T47D (cell line): ENCODE measurements at places on chromosomes 12 and 14.

GRCh38 chr12:108560752-108561719 lies at the start of gene SART3:
Gene SART3 (minus strand): TSS chr12:108561173. CDS start chr12:108561154, 19 bp downstream.
- DNase-seq: peak; percentile 89

DNA sequence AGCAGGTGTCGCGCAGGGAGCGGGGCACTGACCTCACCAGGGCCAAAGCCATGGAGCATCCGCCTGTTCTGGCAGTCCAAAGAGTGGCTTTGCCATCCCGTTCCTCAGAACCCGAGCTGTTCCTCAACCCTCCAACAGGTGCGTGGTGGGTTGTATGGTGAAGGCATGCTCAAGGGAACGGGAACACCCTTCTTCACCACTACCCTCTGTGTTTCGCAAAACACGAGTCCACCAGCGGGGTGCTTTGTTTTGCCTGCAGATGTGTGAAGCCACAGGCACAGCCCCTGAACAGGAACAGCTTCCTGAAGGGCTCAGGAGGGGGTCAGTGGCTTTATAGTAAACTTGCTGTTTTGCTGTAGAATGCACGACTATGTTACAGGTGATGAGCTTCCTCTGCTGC lies 52.7 kb downstream of the SMOC1 start:
- DNase-seq: no peak

GRCh38 chr14:34251662-34252061 lies 210.4 kb downstream of the SPTSSA start:
- DNase-seq: no peak

- DNase-seq: no peak
These were observed 366.0 kb upstream of the USP15 start for GRCh38 chr12:61894168-61894567.

GRCh38 chr12:131189781-131190180 lies 236.1 kb downstream of the ADGRD1 start:
- DNase-seq: no peak

DNA sequence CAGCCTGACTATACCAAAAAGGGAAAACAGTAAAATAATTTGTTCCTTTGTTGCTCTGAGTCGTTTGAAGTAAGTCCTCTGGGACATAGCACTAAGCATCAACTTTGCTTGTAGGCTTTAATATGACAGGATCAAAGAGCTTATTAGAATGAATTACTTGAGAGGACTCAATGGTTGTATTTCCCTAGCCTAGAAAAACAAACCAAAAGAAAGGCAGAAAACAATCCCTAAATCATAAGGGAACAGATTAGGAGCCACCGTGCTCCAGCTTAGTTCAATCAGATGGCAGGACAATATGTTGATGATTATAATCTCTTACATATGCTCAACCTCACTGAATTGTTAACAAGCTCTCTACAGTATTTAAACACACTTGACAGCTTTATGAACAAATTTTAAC lies 988.4 kb downstream of the FLRT2 start:
- no peak for DNase-seq

GRCh38 chr14:104235686-104236085 lies 97.3 kb downstream of the KIF26A start:
- DNase-seq: no peak

DNA sequence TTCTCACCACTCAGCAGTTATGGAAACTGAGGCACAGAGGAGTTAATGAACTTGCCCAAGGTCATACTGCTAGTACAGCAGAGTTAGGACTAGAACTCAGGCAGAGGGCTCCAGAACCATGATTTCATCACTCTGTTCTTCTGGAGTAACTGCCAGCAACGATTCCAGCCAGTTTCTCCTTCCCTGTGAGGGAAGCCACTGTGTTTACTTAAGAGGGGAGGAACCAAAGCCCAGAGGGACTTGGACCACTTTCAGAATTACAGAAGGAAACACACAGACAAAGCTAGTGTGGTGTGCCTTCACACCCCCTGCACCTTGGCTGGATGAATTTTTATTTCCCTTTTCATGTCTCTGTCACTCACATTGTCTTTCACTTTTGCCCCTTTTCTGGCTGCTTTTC lies 398.2 kb downstream of the DPF3 start:
- peak; percentile 54 for DNase-seq

GRCh38 chr12:86748894-86749293 lies 492.7 kb upstream of the MGAT4C start:
- DNase-seq: no peak

GRCh38 chr14:100582496-100583165 lies 4.6 kb downstream of the BEGAIN start:
- no peak for DNase-seq

GRCh38 chr14:103518422-103519042 lies 4.1 kb downstream of the CKB start:
- peak; percentile 94 for DNase-seq

DNA sequence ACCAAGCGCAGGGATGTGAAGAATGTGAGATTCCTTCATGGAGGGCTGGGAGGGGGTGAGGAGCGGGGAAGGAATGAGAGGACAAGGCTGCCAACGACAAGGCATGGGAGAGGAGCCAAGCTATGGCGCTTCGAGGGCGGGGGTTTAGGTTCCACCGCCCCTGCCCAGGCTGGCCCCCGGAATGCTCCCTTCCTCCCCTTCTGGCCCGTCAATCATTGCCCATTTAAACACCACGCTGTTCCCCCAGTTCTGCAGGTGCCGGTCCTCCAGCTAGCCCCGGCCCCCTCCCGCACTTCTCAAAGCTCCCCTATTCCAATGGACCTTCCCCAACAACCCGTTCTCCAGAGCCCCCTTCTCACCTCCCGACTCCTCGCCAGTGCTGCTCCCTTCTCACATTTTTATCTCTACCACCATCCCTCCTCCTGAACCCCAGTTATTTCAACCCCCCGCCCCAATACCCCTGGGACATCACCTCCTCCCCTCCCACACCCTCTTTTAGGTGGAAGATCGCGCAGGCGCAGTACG lies 428 bp downstream of the RNF41 start:
- DNase-seq: peak; percentile 81

- no peak for DNase-seq
These were observed 26.4 kb downstream of the PTPRQ start for GRCh38 chr12:80470403-80470802.

DNA sequence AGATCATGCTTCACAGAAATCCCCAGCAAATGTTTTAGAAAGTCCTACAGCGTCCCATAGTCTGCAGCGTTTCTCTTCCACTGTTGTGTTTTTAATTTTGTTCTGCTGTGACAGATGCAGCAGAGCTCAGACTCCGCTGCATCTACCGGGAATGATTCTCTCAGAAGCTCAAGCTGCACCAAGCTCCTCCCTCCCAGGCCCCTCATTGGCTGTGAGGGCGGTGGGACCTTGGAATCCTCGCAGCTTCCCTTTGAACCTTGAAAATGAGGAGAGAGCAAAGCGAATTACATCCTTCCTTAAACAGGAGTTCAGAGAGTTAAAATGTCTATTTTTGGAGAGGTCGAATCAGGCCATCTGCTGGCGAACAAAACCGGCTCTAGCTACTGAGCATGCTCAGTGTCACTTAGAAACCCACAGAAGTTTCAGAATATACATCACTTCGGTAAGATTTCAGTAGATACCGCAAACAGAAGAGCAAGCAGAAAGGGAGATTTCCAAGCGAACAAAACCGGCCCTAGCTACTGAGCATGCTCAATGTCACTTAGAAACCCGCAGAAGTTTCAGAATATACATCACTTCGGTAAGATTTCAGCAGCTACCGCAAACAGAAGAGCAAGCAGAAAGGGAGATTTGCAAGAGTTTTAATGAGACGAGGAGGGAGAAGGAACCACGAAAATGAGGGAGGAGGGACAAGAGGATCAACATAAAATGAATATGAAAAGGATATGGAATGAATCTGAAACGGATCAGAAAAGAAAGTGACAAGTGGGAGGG lies at the start of gene ABCD2:
TSS of gene ABCD2 (minus strand) at position 144 of the 774 bp plus-strand sequence. CDS start 188 bp downstream, outside the sequence.
- DNase-seq: peak; percentile 48

GRCh38 chr12:77001276-77001675 lies 64.1 kb downstream of the E2F7 start:
- no peak for DNase-seq

DNA sequence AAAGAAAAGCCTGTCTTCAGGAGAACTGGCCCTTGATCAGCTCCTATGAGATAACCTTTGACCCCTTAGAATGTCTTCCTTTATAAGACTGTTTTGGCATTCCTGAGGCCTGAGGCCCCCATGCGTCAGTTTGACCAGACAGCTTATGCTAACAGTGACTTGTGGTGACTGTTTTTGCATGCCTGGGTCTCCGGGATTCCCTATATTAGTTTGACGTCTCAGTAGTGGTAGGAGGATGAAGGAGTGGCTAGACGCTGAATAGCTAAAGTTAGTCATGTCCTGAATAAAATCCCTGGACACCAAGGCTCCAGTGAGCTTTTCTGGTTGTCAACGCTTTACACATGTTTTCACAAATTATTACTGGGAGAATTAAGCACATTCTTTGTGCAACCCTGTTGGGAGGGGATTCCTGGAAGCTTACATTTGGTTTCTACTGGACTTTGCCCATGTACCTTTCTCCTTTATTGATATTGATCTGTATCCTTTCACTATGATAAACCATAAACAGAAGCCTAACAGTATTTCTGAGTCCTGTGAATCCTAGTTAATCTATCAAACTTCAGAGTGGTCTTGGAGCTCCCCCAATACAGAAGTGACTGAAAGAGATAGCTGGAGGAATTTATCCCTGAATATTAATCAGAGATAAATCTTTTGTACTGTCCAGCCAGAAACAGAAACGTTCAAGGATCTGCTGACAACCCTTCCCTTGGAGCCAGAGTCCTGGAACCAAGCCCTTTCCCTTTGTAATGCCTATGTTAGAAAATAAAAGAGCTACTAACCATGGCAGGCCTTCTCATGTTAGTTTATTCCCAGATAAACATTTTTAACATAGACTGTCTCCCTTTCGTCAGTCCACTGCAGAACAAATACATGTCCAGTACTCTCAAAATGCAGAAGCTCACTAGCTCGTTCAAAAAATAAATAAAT lies 479.2 kb downstream of the RPS29 start:
- no peak for DNase-seq

GRCh38 chr14:98138666-98139065 lies 1133.3 kb downstream of the BCL11B start:
- DNase-seq: no peak

GRCh38 chr12:6364044-6364374 lies 11.4 kb downstream of the SCNN1A start:
- no peak for DNase-seq

DNA sequence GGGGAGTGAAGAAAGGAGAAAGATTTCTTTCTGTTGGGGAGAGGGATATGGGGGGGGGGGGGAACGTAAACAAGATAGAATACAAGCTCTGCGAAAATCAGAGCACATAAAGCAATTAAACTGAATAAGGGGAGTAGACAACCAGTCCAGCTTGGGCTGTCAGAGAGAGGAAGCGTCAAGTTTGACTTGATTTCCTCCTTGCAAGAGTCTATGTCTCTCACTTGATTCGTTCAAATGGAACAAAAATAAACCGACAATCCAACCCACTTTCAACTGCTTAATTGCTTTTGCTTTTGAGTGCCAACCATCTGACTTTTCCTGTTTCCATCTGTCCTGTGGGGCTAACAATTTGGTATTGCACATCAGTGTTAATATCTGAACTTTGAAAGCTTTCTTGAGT lies 942 bp downstream of the SYT1 start:
- DNase-seq: no peak

- DNase-seq: no peak
These were observed 182.1 kb downstream of the C12orf50 start for GRCh38 chr12:87847147-87847546.

DNA sequence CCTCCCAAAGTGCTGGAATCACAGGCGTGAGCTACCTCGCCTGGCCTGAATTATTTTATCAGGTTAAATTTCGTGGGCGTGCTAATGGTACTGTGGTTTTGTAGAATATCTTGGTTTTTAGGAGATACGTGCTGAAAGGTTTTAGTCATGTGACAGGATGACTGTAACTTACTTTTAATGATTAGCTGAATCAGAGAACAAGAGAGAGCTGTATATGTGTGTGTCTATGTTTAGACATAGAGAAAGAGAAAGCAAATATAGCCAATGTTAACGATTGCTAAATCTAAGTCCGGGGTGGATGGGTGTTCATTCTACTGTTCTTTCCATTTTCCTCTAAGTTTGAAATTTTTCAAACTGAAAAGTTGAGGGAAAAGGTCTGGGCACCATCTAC lies 9.2 kb upstream of the PNMA1 start:
- DNase-seq: no peak

- peak; percentile 66 for DNase-seq
These were observed 46.7 kb upstream of the FICD start for GRCh38 chr12:108468196-108468968.

- no peak for DNase-seq
These were observed 4.7 kb downstream of the GNB3 start for GRCh38 chr12:6845395-6845794.

DNA sequence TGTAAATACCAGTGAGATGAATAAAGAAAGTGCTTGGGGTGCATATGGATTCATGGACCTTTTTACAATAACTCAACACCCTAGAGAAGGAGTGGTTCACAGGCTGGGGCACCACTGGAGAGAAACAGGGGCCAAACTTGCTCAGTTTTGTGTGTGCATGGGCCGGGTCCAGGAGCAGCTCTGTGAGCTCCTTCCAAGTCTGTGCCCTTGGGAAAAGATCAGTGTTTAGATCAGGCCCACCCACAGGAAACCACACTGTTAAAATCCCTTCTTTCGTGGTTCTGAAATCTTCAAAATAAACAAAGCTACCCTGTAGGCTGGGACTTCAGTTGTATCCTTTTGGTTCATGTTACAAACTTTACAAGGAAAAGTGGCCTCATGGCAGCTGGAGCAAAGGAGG lies 156.1 kb upstream of the TMEM260 start:
- no peak for DNase-seq

DNA sequence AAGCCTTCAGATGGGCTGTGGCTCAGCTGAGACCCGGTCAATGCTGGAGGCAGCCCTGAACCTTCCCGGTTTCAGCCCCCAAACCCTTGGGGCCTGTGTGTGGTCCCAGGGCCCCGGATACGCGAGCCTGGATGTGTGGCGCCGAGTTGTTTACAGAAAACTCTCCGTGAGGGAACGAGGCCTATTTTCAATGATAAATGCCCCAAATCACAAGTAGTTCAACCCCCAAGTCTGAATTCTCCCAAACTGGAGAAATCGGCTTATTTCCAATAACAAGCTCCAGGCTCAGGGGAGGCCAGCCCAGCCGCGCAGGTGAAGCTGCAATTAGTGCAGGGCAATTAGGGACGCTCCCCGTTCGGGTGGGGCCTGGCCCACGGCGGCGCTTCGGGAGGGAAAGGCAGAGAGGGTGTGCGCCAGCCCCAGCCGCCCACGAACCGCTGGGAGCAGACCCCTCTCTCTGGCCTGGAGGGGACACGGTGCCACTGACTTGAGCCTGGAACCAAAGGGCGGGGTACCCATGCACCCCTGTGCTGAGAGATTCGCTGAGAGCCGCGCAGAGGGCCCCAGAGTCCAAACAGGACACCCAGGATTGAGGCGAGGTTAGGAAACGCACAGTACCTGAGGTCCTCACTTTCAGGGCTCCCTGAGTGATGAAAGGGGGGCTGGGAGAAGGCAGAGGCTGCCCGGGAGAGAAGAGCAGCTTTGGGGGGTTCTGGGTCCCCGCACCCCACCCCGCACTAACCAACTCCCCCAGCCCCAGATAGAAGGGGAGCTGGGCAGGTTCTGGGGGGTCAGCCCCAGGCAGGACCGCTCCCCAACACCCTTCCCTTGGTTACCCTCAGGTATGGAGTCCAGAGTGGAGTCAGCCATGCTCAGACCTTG lies 14.2 kb upstream of the ANKRD9 start:
- DNase-seq: no peak

GRCh38 chr12:28742791-28743190 lies 406.3 kb upstream of the FAR2 start:
- no peak for DNase-seq
